ENCODE measurements at places on chromosomes 2 and 18.

DNA sequence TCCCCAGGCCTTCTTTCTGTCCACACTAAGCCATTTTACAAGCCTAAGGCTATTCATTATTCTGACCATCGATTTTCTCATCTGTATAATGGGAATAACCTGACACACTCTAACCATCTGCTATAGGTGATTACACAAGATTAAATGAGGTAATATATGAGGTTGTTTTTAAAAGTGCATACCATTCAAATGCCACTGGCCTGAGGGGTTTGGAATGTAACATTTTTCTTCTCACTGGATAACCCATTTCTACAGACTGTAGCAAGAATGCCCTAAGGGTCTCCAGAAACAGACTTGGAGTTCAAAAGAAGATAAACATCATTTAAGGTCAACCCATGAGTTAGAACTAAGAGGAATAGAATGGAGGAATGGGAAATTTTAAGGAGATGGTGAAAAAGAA lies 111.7 kb upstream of the SETBP1 start:
- DNase-seq: no peak

- DNase-seq: no peak
Measured at GRCh38 chr18:55239740-55240139, 280.5 kb upstream of the CCDC68 start.

GRCh38 chr18:79748321-79749180 lies 49.2 kb upstream of the KCNG2 start:
- no peak for DNase-seq

DNA sequence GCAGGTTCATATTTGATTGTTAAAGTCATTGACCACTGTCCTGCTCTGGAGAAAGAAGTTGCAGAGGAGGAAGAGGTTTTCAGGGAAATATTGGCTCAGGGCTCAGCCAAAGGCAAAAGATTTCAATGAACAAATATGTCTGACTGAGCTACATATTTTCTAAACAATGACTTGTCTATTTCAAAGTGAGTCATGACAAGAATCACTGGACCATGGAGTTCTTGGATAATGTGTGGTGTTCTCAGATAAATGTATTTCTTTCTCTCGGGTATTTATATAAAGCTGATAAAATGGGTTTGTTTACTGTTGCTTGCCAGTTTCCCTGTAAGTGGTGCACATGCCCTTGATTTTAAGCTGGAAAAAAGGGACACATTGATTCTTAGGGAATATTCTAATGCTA lies 34.3 kb upstream of the RMP24 start:
- DNase-seq: no peak

All from heart right ventricle (tissue), 16 donors.